H7 (cell line): ENCODE measurements at places on chromosomes 11 and 22. TPM values are rescaled to one million over a fixed set of nuclear protein-coding genes. Genes with fewer than 3 reads are reported as not detected.

CAVIN3 gene
- 93.4 and 179 TPM in 2 replicates for total RNA-seq

GRCh38 chr11:47378010-47378835 lies at the start of gene SPI1:
Gene SPI1 (minus strand): TSS chr11:47378547. CDS start chr11:47378353, 194 bp downstream.
- DNase-seq: peak; percentile 74

NTM gene
- 2.7 and 4.7 TPM in 2 replicates for total RNA-seq

KRTAP5-2 gene
- total RNA-seq: not detected in 2 replicates

DNA sequence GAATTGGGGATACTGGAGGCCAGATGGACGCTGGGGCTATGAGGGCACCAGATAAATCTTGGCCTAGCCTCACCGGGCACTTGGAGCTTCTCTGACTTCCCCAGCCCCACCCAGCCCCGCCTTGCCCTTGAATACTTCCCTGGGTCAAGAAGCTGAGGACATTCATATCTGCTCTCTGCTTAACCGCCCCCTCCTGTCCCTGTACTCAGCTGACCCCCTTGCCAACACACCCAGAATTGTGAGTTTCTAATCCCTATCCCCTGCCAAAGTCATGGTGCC lies 22.0 kb downstream of the FADS3 start:
- no peak for DNase-seq

- no peak for DNase-seq
These were observed 1224.8 kb downstream of the JRKL start for GRCh38 chr11:97614606-97615005.

B3GAT1 gene
- total RNA-seq: 9.9 and 12.8 TPM in 2 replicates

DNA sequence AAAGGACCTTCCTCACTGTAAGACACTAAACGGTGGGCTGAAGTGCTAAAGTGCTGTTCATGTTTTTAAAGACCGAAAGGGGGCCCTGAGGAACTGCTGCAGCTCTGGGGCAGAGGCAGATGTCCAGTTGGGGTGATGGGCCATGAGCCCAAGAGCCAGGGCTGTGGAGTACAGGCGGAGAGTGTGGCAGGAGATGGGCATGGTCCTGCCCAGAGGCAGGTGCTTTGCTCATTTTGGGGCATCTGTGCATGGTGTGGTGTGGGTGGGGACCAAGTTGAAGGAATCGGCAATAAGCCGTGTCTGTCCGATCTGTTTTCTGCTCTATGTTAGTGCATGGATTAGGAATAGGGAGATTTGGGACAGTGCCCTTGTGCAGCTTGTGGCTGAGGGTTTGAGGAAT lies 258.3 kb downstream of the NTM start:
- DNase-seq: no peak

- DNase-seq: no peak
These were observed 1317.2 kb downstream of the TBC1D22A start for GRCh38 chr22:48079505-48080290.

DNA sequence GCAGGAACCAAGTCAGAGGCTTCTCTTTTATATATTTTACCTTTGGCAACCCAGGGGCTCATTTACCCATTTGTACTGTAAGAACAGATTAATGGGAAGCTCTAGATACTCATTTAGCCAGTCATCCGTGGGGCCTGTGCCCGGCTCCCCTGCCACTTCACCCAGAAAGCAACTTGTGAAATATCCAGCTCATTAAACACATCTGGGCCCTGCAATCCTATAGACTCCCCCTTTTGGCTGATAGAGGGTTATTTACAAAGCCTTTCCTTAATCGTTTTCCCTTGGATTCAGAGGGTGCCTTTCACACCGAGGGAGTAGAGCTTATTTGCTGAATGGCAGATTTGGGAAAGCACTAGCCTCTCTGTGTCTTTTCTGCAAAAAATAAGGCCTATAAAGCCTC lies 118.7 kb upstream of the SORL1-AS1 start:
- no peak for DNase-seq

TSGA10IP gene
- 1.7 and 4.1 TPM in 2 replicates for total RNA-seq

TECTA gene
- 0.22 and 0.28 TPM in 2 replicates for total RNA-seq

MS4A12 gene
- not detected in 2 replicates for total RNA-seq

SAA4 gene
- not detected in 2 replicates for total RNA-seq

ANGPTL5 gene
- total RNA-seq: not detected in 2 replicates

CSTF3 gene
- total RNA-seq: 31.6 and 46.0 TPM in 2 replicates

PKP3 gene
- total RNA-seq: 2.1 and 3.6 TPM in 2 replicates

DNA sequence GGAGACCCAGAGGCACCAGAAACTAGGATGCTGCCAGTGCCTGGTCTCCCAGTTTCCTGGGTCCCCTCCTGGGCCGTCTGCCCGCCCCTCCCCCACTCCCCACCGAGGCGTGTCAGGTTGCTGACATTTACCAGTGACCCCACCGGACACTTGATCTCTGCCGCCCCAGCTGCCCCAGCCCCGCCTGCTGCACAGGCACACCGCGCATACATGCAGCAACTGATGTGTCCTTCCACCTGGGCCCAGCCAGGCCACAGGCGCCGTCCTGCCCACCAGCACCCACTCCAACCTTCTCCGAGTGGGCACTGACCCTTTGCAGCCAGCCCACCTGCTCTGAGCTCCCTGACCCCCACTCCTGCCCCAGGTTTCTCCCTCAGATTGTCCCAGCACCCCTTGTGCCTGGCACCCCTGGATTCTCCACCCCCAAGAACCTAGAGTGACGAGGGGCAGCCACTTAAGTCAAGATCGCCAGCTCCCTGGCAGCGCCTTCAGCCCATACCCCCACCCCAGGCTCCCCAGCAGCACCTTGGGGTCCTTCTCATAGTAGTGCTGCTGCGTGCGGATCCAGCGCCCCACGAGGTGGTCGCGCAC lies 548 bp downstream of the PYGM start:
- peak; percentile 67 for DNase-seq

CCDC89 gene
- not detected in 2 replicates for total RNA-seq

LMO2 gene
- 0.87 and 0.92 TPM in 2 replicates for total RNA-seq

ARHGEF17 gene
- 3.3 and 6.6 TPM in 2 replicates for total RNA-seq

GRCh38 chr11:68040101-68040956 lies 1.5 kb downstream of the TCIRG1 start:
- peak; percentile 91 for DNase-seq

DNA sequence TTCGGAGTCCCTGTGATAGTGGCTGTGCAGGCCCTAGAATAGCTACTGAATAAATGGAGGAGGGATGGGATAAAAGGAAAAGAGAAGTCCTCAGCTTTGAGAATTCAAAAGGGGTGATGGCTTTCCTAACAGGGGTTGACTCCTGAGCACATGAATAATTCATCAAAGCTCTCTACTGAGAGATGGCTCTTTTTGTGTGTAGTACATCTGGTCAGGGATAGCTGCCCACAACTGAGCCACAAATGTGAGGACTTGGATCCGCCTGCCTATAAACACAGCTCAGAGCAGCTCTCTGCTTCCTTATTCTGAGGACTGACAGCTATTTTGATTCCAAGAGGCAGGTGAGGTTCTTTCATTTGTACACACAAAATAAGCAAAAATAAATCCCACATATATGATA lies 82.3 kb downstream of the USP35 start:
- no peak for DNase-seq

DNA sequence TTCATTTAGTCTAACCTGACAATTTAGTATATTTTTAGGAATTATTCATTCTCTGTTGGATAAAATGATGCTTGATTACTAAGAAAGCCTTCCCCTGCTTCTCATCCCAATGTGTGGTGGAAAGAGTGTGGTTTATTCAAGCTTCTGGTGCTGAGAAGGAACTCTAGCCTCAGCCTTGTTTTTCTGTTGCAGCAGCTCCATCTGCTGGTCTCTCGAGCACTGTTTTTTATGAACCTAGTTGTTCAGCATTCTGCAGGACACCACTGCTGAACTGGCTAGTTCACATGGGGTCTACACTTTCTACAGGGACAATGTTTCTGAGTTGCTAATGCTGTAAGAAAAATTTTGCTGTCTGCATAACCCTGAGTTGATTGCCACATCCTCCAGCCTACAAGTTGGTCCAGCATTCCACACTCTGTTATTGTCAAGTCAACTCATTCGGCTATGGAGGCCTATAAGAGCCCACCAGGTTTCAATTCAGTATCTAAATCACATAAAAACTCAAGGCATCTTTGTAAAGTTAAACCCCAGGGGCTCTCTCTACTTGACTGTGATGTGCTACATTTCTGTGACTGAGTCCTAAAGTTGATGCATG lies 14.3 kb downstream of the OR2AG2 start:
- DNase-seq: peak; percentile 26
